ENCODE measurements at places on chromosomes 6 and 20. TPM values are rescaled to one million over a fixed set of nuclear protein-coding genes. Genes with fewer than 3 reads are reported as not detected.

- DNase-seq = no peak
Measured at GRCh38 chr6:10890151-10890550, 3.3 kb downstream of the SYCP2L start.

GRCh38 chr20:38499366-38499765 lies 26.7 kb downstream of the RALGAPB start:
- no peak for DNase-seq

Gene PIM1
- 9.2 TPM for total RNA-seq

- DNase-seq = no peak
Measured at GRCh38 chr6:40806256-40806864, 219.2 kb upstream of the LRFN2 start.

DNA sequence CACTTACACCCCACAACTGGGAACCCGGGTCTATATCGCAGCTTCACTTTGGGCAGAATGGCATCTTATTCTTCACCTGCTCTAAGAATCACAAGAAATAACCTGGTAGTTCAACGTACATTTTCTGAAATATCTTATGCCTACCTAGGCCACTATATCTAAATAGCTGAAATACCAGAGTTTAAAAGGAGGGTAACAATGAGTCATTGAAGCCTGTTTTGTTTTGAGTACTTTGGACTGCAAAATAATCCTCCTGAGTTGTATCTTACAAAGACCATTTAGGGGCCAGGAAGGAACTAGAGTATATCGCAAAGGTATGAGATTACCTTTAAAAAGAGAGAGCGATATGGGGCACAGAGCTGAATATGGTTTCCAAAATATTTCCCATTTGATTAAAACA lies 96.7 kb upstream of the NUP153 start:
- DNase-seq = no peak

DNA sequence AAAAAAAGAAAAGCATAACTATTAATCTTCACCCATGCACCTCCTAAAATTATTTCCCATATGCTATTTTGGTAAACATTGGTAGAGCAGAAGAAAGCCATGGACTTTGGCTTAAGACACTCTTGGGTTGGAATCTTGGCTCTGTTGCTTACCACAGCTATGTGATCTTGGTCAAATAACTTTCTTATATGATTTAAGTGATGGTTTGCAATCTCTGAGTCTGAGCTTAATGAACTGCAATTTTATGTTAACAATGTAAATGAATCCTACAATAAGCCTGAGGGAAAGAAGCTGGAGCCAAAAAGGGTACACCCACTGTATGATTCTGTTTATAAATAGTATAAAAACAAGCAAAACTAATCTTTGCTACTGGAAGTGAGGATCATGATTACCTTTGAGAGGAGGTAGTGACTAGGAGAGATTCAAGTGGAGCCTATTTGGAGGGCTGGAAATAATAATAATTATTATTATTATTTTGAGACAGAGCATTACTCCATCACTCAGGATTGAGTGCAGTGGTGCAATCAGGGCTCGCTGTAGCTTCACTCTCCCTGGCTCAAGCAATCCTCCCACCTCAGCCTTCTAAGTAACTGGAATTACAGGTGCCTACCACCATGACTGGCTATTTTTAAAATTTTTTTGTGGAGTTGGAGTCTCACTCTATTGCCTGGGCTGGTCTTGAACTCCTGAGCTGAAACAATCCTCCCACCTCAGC lies 34.5 kb downstream of the ABRACL start:
- peak; percentile 62 for DNase-seq

DNA sequence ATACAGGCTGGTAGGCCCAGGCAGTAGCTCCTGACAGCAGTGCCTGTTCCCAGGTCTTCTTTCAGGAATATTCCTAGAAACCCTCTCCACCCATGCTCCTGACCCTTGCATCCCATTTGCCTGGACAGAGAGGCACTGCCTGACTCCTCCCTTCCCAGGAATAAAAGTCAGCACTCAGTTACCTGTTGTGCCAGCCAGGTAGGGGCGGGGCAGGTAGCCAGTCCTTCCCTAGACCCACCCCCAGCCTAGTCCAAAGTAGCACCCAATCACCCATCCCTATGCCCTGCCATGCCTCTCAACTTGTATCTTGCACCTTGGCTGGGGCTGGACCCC lies 129.9 kb downstream of the MRPL14 start:
- no peak for DNase-seq

DNA sequence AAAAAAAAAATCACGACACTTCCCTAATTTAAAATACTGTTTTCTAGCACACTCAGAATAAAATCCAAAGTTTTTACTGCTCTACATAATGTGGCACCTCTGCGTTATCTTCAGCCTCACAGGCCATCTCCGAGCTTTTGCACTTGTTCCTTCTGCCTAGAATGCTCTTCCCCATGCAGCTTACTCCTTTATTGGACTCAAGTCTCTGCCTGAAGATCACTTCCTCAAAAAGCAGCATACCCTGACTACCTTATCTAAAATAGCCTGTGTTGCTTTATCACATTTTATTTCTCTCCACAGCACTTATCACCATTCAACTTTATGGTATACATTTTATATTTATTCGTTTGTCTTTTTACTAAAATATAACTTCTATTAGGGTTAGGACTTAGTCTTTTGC lies 2.3 kb downstream of the ZNF322 start:
- no peak for DNase-seq

DNA sequence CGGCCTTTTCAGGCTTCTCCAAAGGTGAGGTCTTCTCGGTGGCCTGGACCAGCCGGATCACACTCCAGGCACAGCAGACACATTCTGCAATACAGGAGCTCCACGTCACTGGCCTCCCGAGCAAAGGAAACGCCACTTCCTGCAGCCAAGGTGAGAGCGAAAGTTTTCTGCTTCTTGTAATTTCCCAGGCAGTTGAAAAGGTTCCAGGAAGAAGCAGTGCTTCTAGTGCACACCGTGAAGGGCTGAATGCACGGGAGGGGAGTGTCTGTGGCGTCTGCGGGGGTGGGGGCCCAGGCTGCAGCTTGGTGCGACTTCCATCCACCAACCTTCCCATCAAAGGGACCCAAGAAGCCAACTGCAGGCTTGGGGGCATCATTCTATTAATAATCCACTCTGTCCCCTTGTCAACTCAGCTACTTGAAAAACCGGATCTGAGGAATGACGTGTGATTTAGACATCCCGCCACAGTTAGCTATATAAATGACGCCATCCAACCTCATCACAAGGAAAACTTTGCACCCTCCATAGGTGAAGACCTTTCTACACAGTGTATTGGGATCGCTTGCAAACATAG lies 61.1 kb downstream of the NFATC2 start:
- DNase-seq = no peak

DNA sequence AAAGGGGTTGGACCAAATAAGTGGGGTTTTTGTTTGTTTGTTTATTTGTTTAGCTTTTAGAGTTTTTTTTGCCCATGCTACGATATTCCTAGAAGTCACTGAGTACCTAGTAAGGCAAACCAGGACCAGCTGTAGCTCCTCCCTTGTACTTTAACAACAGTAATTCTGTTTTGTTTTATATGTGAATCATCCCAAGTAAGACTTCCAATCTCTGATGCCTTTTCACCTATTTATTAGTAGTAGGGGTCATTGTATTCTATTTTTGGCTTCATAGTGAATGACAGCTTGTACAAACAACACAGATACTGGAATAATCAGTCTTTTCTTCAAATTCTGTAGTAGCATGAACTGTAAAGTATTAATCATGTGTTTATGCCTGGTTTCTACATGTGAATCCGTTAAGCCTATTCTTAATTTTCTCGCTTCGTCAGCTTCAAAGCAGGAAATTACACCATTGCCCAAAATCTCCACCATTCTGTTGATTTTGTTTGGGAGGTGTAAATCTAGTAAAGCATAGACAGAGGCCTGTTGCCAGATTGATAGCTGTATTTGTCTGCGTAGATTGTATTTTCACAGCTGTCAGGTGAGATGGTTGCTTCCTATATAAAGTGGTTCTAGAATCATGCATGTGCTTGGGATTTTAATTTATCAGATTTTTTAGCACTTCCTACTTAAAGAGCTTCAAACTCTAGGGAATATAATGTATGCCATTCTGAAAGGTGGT lies 151.5 kb upstream of the FLRT3 start:
- no peak for DNase-seq

Gene CNKSR3
- total RNA-seq = 8.3 TPM

Gene FAM83C
- total RNA-seq = not detected

- no peak for DNase-seq
Measured at GRCh38 chr20:14913896-14914620, 576.6 kb upstream of the FLRT3 start.
